ENCODE measurements at places on chromosomes 7 and 10.
A peak's percentile ranks its signal among the peaks of the same experiment; 100 is the strongest.

DNA sequence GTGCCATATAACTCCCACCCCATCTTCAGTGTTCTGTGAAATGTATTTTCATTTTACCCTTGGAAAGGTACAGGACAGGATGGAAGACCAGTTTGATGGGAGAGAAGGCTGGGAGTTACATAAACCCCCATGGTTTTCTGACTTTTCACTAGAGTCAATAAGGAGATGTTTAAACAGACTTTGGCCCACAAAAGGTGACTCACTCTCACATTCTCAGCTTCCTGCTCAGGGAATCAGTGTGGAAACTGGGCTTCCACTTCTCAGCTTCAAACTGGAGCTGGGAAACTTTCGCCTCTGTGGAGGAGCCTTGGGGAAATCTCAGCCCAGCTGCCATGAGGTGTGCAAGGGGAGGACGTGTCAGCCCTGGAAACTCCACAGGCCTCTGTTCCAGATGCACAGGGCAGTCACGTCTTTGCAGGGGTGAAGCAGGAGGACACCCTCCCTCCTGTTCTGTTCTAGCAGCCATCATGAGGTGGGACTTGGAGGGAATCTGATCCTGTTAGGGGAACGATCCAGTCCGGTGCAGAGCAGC, 560.5 kb upstream of the GALNT17 start:
- DNase-seq, result no peak

DNA sequence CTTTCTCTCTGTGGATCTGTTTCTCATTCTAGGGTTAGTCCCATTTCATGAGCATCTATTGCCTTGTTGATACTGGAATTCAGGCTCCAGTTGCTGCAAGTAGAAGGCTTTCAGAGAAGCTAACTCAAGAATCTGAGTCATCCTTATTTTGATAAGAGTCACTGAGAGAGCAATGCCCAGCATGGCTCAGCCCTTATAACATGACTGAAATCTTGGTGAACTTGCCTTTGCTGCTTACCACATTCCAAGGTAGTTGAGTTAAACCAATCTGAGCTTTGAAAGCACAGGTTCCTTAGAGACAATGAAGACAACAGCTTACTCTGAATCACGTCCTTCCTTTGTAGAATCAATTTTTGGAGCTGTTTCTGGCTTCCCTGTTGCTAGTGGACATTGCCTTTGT, 53.6 kb upstream of the CHCHD3 start:
- DNase-seq, result no peak

DNA sequence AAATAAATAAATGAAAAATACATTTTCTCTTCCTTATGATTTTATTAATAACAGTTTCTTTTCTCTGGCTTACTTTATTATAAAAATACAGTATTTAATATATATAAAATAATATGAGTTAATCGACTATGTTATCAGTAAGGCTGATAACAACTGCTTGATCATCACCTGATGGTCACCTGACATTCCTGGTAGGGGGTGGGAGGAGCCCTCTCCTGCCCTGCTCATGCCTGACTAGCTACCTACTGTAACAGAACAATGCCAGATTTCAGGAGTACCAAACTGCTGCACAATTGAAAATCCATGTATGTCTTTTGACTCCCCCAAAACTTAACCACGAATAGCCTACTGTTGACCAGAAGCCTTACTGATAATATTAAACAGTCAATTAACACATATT, 1.3 kb upstream of the APBB1IP start:
- no peak for DNase-seq

- DNase-seq, result no peak
Observed at GRCh38 chr10:63515002-63515763, 6.0 kb upstream of the REEP3 start.

GRCh38 chr7:80387634-80388193, 124.2 kb downstream of the GNAT3 start:
- DNase-seq, result no peak

GRCh38 chr10:59709395-59710125, at the start of gene SLC16A9:
Gene SLC16A9 (minus strand): TSS chr10:59709850. CDS start chr10:59684291, 25,559 bp downstream.
- no peak for DNase-seq

- no peak for DNase-seq
Observed at GRCh38 chr7:92560602-92561001, 29.6 kb downstream of the FAM133B start.

DNA sequence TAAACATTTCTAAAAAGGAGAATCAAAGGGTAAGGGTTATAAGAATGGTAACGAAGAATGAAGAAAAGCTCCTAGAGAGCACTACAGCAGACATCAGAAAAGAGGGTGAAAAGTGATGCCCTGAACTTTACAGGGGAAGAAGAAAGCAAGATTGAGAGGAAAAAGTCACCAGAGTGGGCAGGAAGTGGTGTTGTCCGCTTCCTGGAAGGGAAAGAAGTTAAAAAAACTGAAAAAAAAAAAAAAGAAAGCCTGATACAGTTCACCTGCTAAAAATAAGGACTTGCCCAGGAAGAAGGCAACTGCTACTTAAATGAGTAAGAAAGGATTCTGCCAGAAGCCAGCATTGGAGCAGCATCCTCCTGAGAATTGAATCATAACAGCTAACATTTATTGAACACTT, 330.1 kb upstream of the PHF14 start:
- DNase-seq, result peak; percentile 11

DNA sequence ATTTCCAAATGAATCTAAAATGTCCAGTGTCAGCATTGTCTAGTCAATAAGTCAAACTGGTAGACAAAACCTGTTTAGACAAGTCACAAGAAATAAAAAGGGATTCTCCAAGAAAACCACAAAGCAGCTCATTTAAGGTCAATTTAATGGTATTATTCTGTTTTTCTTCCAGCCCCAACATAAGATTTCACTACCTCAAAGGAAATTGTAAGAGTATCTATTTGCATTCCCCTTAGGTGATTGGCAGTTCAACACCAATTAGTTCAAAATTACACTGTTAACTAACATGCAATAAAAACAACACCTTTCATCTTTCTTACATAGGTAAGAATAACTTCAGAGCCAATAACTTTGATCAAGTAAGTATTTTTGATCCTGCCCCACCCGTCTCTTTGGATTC, 106.3 kb downstream of the RNF32 start:
- no peak for DNase-seq

DNA sequence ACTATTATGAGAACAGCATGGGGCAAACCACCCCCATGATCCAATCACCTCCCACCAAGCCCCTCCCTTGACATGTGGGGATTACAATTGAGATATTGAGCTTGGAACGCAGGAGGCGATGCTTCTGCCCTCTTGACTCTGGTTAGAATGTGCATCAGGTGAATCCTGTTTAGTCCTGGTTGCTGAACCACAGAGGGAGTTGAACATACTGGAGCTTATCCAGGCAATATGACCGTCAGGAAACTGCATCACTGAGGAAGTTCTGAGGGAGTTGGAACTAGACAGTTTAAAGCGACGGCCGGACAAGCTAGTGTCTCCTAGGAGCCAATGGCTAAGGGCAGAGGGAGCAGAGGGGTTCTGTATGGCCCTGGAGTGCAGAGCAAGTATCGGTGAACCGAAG, 31.8 kb upstream of the GARS1 start:
- DNase-seq, result no peak

DNA sequence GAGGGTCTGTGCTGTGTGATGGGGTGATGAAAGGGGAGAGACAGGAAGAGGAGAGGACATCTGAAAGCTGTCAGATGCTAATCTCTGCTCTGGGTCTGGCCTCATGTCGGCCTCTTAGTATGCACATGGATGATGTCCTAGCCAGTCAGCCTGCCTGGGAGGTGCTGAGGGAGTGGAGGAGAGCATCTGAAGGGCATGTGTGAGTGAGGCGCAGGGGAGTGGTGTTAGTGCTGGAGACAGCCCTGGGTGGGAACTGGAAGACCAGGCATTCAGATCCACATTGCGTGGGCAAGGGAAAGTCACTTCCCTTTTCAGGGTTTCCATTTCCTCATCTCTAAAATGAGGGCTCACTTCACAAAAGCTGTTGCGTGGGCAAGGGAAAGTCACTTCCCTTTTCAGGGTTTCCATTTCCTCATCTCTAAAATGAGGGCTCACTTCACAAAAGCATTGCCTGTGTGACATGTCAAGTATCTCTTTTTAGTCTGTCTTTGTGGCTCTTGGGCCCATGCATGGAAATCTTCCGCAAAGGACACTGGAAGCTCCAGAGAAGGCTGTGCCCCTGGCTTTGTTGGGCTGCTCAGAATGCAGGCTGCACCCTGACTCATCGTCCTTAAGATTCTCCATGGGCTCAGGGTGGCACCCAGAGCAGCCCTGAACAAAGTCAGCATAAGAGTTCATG, 10.0 kb downstream of the SFTPD start:
- DNase-seq, result no peak

DNA sequence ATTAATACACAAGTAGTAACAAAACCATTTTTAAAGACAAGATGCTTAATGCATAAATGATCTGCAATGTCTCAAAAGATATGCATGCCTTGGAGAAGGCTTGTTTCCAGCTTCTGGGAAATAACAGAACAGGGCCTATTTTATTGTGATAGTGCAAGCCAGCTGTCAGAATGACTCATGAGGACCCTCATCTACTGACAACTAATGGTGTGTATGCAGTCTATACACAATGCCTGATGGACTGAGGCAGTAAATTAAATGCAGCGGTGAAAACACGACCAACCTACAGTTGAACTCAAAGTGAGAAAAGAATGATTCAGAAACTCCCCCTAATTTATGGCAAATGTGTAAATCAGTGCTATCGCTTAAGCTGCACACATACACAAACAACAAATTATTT, 46.3 kb downstream of the VPS41 start:
- DNase-seq, result no peak

GRCh38 chr10:14129770-14130169, 201.0 kb downstream of the FRMD4A start:
- DNase-seq, result no peak

GRCh38 chr7:90262438-90262837, 17.5 kb downstream of the CFAP69 start:
- no peak for DNase-seq

DNA sequence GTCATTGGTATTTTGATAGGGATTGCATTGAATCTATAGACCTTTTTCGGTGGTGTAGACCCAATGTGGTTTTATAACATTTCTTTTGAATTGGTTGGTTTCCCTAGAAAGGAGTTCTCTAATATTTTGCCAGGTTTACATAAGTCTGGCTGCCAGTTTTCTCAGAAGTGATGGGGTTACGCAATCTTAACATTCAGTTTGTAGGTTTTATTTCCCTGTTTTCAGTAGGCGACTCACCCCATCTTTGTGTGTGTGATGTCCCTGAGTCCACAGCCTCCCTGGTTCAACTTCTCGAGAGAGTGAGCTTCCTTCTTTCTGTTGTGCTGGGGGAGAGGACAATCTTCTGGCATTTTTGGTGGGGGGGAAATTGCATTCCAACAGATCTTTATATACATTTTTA, 9.6 kb upstream of the KIF5B start:
- no peak for DNase-seq

- no peak for DNase-seq
Observed at GRCh38 chr7:28064437-28064836, 116.2 kb downstream of the JAZF1 start.

DNA sequence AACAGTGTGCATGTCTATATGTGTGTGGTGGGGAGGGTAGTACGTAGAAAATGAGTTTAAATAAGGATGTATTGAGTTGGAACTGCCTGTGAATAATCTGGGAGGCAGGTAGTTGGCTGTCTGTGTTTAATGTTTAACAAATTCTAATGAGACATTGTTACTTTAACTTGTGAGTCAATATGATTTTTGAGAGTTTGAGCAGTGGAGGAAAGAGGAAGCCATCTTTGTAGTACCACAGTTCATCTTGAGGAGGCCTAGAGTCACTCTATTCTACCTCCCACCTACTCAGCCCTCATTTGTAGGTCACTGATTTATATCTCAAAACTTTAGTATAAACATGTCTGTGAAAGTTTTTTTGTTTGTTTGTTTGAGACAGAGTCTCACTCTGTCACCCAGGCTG, 129.9 kb upstream of the ITGB1 start:
- no peak for DNase-seq

GRCh38 chr7:420142-421093, 99.2 kb downstream of the PDGFA start:
- DNase-seq, result no peak

GRCh38 chr10:129131457-129132132, 335.4 kb upstream of the MGMT start:
- DNase-seq, result no peak

- no peak for DNase-seq
Observed at GRCh38 chr10:20767028-20767427, 130.1 kb downstream of the NEBL start.

GRCh38 chr7:80984619-80985018, 65.8 kb upstream of the SEMA3C start:
- DNase-seq, result no peak

GRCh38 chr7:74083928-74084721, 521 bp downstream of the LIMK1 start:
- DNase-seq, result no peak

DNA sequence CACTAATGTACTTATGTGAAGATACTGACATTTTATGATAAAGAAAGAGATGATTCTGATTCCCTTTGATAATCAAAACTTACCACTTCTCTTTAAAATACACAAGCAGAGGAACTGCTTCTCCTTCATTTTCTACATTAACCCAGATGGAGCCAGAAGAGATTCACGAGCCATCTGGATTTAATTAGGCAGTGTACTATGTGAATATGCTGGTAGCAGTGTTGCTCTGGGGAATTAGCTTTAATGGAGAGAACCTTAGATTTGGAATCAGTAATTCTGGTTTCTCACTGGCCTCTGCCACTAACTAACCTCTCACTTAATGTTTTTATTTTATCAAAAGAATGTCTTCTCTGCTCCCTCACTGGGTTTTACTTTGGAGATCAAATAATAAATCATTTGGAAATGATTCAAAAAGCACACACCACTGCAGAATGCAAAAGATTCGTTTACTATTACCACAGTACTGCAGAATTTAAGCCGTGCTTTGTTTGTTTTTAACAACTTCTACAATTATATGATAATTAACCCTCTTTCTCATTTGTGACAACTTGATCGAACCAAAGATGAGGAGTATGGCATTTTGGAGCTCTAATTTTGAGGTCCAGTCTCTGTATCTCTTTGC, 77.5 kb upstream of the PHYHIPL start:
- no peak for DNase-seq

All from CD8-positive, alpha-beta memory T cell (primary cell).